ENCODE measurements at places on chromosomes 12 and 14.

- no peak for DNase-seq
These were observed 2.0 kb downstream of the RMST start for GRCh38 chr12:97464385-97465321.

DNA sequence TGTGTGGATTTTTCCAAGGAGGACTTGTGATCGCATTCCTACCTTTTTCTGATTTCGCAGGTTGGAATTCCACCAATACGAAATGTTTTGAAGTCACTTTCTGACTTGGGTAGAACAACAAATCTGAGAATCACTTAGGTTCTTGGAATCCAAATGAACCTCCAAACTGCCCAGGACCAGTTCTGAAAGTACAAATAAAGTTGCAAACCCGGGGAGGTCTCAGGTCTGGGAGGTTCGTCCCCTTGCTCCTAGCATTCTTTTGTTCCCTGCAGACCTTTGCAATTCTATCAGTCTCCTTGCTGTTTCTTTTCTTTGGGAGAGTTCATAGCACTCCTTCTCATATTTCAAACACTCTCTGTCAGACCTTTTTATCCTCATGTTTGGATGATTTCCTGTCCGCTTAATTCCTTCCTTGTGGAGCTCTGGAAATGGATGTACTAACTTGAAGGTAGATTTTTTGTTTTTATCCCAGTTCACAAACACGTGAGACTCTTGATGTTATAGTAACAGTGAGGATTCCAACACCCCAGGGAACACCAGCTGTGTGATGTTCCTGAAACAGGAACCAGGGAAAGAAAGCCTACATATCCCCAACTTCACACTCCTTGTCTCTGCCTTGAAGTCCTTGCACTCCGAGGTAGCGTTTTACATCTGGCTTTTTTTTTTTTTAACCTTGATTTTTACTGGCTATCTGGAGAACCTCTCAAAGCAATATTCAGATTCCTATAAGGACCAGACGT, 70.6 kb downstream of the TMEM132C start:
- no peak for DNase-seq

DNA sequence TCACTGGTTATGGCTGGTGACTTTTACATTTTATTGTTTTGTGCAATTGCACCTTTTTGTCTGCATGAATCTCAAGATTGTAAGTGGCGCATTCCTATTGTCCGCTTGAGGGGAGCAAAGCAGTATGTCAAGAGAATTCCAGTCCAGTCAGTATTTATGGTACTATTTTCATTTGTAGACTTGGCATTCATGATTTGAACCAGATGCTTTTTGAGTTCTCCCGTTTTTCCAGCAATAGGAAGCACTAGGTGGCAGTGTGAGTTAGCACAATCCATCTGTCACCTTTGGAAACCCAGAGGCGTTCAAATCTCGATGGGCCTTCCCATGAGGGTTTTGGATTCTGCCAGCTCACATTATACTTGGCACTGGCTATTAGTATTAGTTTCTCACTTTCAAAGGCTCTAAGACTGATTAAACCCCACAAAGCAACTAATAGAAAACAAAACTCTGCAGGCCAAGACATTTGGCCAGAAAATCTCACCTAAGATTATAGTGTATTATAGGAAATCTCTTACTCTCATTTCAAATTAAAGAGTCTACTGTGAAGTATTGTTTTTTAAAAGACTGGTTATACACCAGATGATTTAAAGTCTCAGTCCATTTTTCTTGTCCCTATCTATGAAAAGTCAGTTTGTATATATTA, 2.2 kb downstream of the DACT1 start:
- DNase-seq, result peak; percentile 65

- DNase-seq, result no peak
These were observed 836 bp downstream of the PTPN21 start for GRCh38 chr14:88553886-88554456.

- DNase-seq, result no peak
These were observed 49.5 kb upstream of the EEA1 start for GRCh38 chr12:92978607-92979006.

DNA sequence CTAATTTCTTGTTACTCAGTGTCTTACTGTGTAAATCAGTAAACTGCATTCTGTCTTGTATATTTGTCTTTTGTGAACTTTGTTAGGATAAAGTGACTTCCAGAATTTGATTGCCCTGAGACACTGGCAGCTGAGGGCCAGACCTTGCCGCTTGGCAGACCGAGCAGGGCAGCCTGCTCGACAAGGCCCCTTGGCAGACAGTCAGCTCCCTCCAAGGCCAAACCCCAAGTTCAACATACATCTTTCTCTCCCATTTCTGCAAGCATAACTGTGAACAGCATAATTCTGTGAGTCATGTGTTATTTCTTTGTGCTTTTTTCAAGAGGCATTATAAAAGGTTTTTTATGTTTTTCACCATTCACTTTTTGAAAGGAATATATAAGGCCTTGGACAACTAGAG, 39.2 kb upstream of the BMAL2 start:
- no peak for DNase-seq

DNA sequence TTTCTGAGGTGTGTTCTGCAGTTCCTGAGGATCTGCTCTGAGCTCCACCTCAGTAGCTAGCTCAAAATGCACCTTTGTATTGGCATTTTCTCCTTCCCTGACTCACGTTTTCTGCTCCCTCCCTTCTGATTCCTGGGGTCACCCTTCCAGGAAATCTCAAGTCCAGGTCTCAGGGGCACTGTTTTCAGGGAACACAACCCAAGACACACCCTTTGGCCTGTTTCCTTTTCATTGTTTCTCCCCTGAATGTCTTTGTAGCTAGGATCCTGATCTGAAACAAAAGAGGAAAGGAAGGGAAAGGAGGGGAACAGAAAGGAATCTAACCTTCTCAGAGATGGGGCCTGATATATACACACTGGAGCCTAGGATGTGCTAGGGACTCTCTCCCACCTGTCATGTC, 7.3 kb upstream of the RIPK3 start:
- no peak for DNase-seq

DNA sequence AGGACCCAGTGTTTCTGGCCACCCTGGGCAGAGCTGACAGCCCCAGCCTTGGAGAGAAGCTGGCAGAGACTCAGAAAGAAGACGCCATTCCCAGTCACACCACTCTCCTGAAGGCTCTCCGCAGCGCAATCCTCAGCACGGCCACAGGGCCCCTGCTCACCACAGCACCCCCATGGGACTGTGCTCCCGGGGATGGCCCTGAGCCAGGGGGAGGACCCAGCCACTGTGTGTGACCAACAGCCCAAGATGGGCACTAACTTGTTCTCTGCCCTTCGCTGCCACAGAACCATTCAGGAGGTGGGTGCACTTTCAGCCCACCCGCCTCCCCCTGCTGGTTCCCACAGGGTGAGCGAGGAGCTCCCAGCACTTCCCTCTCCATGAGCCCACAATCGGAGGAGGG, 57.1 kb downstream of the CCNK start:
- DNase-seq, result no peak

- no peak for DNase-seq
These were observed 249.2 kb upstream of the BTG1 start for GRCh38 chr12:92394895-92395294.

GRCh38 chr12:15205341-15206010, 15.7 kb downstream of the RERG start:
- DNase-seq, result no peak

DNA sequence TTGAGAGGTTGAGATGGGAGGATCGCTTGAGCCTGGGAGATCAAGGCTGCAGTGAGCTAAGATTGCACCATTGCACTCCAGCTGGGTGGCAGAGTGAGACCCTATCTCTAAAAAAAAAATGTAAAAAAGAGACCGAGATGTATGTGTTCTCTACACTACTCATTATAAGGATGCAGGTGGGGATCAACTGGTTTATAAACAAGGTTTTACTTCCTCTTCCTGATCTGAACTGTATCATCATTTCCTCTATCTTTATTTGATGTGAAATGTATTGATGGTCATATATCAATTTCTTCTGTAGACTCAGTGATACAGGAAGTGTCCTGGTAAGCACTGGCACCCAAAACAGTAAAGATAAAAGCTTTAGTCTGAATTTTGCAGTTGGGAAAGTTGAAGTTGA, 20.1 kb upstream of the USP44 start:
- no peak for DNase-seq

GRCh38 chr14:96085369-96085768, 46.2 kb downstream of the C14orf132 start:
- no peak for DNase-seq

- no peak for DNase-seq
These were observed 8.5 kb upstream of the PRKAB1 start for GRCh38 chr12:119659289-119659897.

- no peak for DNase-seq
These were observed 50.0 kb downstream of the ACACB start for GRCh38 chr12:109166371-109166770.

- DNase-seq, result no peak
These were observed 4.8 kb upstream of the AEBP2 start for GRCh38 chr12:19434538-19434937.

DNA sequence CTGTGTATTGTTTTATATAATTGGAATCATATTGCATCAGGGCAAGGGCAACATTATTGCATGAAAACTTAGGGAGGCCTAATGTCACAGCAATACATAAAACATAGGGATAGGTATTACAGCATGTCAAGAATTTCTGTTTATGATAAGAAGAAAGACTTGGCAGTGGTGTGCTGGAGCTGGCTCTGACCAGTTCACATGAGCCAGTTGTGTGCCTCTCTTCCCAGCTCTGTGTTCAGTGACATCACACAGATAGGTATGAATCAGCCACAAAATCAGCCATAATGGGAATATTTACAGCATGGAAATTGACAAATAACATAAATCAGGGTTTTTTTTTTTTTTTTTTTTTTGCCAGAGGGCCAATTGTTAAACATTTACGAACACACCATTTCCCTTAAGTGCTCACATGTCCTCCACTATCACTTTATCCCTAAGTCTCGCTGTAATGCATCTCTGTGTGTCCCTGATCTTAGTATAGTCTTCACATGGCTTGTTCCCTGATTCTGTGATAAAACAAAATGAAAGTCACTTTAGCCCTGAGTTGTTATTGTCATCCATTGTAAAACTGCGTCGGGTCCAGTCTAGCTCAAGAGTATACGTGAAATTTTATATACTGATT, 31.9 kb upstream of the ACSM4 start:
- no peak for DNase-seq

DNA sequence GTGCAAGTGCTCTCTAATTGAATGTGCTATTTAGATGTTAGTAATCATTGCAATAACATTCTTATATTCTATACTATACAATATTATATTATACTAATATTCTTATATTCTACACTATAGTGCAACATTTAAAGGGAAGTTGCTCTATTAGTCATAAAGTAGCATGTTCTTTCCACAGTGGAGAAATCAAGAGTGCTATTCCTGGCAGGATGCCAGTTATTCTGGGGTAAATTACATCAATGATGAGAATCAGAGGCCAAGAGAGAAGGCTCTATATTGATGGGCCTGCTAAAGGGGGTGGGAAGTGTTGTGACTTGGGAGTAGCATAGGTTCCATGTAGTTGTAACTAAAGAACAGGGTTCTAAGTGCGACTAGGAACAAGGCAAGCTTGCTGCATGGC, 121.5 kb downstream of the SLC15A5 start:
- DNase-seq, result no peak

DNA sequence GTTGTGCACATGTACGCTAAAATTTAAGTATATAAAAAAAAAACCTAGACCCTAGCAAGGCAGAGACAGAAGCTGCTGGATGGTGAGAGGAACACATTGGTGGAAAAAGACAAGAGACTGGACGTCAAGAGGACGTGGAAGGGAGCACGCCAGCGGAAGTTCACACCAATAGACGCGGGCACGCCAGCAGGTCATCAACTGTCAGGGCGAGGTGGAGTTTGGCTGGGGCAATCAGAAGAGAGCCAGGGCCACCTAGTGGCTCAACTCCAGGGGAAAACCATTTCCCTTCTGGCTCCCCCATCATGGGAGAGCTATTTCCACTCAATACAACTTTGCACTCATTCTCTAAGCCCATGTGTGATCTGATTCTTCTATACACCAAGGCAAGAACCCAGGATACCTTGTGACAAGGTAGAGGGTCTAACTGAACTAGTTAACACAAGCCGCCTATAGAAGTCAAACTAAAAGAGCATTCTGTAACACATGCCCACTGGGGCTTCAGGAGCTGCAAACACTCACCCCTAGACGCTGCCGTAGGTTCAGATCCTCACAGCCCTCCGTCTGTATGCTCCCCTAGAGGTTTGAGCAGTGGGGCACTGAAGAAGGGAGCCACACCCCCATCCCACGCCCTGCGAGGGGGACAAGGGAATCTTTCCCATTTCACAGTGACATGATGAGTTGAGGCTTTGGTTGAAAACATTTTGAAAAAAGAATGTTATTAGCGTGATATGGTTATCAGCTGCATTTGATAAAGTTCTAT, 702.7 kb downstream of the TMTC2 start:
- DNase-seq, result no peak

DNA sequence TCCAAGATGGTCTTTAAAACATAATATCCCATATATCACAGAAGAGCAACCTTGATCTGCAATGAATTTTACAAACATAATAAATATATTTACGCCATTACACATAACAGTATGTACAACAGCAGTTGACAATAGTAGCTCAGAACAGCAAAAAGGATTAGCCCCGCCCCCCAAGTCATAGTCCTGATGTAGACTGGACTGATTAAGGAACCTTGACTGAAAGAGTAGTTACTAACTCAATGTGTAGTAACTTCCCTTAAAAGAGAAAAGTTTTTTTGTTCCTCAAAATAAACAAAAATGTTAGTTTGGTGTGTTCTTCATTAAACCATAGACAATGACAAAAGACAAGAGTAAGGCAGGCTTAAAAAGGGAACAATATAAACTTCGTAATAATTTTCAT, 44.5 kb downstream of the GTF2A1 start:
- no peak for DNase-seq

DNA sequence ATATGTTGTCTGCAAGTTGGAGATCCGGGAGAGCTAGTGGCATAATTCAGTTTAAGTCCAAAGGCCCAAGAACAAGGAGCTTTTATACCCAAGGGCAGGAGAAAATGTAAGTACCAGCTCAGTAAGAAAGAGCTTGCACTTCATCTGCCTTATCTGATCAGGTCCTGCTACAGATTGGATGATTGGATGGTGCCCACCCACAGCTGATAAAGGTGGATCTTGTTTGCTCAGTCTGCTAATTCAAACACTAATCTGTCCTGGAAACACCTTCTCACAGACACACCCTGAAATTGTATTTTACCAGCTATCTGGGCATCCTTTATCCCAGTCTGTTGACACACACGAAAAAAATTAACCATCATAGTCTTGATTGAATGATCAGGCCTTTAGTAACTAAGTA, 230.7 kb upstream of the SLC16A7 start:
- no peak for DNase-seq

GRCh38 chr12:49525942-49526341, 12.9 kb upstream of the KCNH3 start:
- no peak for DNase-seq

DNA sequence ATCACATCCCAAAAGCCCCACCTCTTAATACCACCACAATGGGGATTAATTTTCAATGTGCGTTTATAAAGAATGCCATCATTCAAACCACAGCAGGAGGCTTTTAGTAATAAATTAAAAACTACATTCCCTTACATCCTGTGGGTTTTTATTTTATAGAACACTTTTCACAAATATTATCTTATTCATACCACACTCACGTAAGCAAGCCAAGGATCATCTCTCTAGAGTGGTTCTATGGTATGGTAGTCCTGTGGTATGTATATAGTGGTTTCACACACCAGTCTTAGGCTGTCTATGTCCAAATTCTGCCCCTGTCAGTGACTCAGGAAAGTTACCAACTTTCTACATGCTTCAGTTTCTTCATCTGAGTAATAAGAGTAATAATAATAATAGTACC, 100.2 kb downstream of the GALC start:
- no peak for DNase-seq

GRCh38 chr14:22379727-22380126, 209.3 kb downstream of the DAD1 start:
- DNase-seq, result no peak
